ENCODE measurements at places on chromosomes 3 and 15. TPM values are rescaled to one million over a fixed set of nuclear protein-coding genes. Genes with fewer than 3 reads are reported as not detected.

The SPCS1 gene
- total RNA-seq: 96.6 TPM

GRCh38 chr3:136728918-136729317 is 23.3 kb downstream of the STAG1 start:
- peak; percentile 34 for DNase-seq
- no peaks in the 10 kb centered on the region for H3K4me1 ChIP-seq
- H3K27me3 ChIP-seq: no peaks in the 10 kb centered on the region
- H3K27ac ChIP-seq: peak overlapping the region; percentile 26
- H3K36me3 ChIP-seq: no peaks in the 10 kb centered on the region

DNA sequence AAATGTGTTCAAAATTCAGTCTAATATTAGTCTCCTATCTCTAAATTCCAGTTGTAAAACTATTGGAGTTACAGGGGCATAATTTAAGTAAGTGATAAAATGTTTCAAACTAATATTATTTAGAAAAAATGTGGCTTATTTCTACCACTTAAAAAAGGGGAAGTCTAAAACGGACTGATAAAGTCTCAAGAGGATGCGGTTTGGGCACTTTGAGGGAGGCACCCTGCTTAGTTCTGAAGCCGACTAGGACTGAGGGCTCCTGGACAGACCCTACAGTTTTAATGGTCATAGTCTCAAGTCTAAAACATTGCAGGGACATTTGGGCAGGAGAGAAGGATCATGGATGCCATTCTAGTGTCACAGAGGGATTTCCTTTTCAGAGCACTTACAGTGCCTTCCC is 566.3 kb downstream of the NR2F2 start:
- H3K27me3 ChIP-seq: no peaks in the 10 kb centered on the region
- no peaks in the 10 kb centered on the region for H3K36me3 ChIP-seq
- no peak overlapping the region for H3K27ac ChIP-seq
- no peak overlapping the region for H3K4me3 ChIP-seq
- no peak for DNase-seq

The GATA2 gene
- total RNA-seq: 19.8 TPM

DNA sequence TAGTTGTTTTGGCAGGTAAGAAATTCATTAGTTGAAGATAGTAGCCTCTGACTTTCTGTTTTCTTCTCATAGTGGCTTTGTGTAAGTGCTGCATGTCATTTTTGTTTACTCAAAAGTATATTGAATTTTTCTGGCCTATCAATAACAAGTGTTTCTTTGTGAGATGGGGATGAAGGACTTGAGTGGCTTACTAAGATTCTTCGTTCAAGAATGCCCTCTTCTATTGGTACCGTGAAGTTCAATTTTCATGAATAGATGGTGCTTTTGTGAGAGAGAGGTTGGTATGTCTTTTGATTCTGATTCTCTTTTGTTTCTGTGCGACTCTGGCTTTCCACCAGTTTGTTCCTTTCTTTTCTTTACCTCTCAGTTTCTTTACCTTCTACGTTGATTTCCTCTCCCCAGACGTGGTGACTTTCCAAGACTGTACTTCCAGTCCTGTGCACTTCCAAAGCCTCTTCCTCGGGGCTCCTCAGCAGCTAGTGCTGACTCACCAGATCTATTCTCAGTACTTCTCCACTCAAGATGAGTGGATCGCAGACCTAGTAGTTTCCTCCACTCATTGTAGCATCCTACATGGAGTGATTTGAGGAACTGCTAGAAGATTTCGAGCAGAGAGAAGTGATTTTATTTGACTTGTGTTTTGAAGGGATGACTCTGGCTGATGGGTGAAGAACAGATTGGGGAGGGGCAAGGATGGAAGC is 82.0 kb upstream of the EPHB3 start:
- H3K27me3 ChIP-seq: no peaks in the 10 kb centered on the region
- no peaks in the 10 kb centered on the region for H3K36me3 ChIP-seq
- H3K4me1 ChIP-seq: peaks cover 12% of the 10 kb centered on the region
- H3K4me3 ChIP-seq: no peak overlapping the region
- DNase-seq: no peak
- no peak overlapping the region for H3K27ac ChIP-seq

DNA sequence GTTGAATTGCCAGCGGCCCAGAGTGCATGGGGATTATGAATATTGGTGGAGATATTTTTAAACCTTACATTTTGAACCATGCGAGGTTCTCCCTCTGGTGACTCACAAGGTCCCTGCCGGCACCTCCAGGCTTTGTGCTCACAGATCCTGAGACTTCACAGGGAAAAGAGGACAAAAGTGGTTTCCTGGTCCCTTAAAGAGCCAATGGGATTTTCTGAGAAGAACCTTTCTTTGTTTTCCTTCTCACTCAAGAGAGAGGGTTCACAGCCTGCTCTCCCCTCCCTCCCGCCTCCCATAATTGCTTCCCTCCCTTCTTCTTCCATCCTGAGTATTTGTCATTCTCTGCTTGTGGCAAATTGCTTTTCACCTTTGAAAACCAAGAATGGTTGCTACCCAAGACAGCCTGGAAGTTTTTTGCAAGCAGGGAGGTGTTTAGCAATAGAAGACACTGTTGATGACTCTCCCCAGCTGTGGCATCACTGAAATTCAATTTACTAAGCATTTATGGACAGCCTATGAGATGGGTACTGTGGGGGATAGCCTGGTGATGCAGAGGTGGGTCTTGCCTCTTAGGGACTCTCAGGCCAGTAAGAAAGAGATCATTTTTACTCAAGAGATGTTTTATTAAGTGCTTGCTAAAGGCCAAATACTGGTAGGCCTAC is 76.6 kb downstream of the CPN2 start:
- H3K4me3 ChIP-seq: no peak overlapping the region
- H3K27me3 ChIP-seq: no peaks in the 10 kb centered on the region
- H3K36me3 ChIP-seq: no peaks in the 10 kb centered on the region
- no peak for DNase-seq
- H3K27ac ChIP-seq: no peak overlapping the region
- H3K4me1 ChIP-seq: peaks cover 11% of the 10 kb centered on the region

The VWA5B2 gene
- 1.0 TPM for total RNA-seq

DNA sequence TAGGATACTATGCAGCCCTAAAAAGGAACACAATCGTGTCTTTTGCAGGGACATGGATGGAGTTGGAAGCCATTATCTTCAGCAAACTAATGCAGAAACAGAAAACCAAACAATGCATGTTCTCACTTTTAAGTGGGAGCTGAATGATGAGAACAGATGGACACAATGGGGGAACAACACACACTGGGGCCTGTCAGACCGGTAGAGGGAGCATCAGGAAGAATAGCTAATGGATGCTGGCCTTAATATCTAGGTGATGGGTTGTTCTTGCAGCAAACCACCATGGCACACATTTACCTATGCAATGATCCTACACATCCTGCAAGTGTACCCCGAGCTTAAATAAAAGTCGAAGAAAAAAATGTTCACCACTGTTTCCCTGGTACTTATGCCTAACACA is 17.5 kb downstream of the SENP7 start:
- H3K27me3 ChIP-seq: no peaks in the 10 kb centered on the region
- no peak overlapping the region for H3K4me3 ChIP-seq
- H3K27ac ChIP-seq: no peak overlapping the region
- DNase-seq: peak; percentile 12
- no peaks in the 10 kb centered on the region for H3K4me1 ChIP-seq
